HepG2 (cell line): ENCODE measurements at places on chromosomes 3 and 15.

DNA sequence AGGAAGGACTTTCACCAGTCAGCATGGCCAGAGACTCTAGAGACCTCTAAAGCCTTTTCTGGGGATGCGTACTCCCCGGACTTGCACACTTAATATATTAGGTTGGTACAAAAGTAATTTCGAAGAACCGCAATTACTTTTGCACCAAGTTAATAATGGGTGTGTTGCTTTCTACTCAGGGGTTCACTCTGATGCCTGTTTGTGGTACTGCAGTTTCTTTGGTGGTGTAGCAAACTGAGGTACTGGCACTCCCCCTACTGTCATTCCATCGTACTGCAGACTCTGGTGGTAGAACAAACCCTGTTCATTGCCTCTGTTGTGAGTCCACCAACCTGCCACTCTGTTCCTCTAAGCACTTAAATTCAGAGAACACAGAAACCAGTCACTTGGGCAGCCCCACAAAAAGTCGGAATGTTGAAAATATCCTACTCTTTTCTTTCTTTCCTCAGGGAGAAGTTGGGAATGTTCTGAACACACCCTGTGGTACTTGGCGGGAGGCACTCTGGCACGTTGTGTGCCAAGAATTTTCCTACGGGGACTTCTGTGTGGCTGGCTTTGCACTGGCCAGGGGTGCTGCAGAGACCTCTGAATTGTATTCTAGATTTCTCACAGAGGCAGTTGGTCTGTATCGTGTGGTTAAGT, 46.3 kb downstream of the GABRG3 start:
- DNase-seq: peak; percentile 73

GRCh38 chr15:39400821-39401550, 179.9 kb upstream of the THBS1 start:
- no peak for DNase-seq

GRCh38 chr3:183591881-183592521, 36.5 kb upstream of the KLHL6 start:
- no peak for DNase-seq

GRCh38 chr3:9205345-9206143, 43.9 kb downstream of the SRGAP3 start:
- no peak for DNase-seq

DNA sequence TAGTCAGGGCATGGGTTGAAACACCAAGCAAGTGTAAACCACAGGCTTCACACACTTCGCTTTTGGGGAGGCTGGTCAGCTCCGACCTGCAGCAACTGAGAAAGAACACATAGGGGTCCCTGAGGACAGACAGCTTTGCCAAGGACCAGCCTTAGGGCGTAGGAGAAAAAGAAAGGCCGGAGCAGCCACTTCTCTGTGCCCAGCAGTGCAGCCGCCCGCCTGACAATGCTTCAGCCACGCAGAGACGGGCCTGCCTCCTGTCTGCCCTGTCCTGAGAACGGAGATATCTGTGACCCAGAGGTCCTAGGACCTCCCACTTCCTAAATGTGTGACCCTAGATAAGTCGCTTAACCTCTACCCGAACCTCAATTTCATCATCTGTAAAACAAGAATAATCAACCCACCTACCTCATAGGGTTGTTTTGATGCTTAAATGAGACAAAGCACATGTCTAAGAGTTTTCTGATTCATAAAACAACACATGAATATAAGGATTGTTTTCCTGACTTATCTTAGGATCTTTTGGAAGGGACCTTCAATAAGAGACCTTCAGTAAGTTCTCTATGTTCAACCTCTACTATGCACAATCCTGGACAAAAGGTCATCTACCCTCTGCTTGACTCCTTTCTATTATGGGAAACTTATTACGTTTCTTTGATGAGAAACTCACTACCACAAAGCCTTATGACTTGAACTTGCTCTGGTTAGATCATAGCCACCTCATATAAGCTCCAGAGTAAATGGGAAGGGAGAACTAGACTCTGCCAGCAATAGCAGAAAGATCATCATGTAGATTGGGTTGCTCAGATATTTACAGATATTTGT, 32.9 kb upstream of the RFTN1 start:
- DNase-seq: no peak

GRCh38 chr3:52120556-52121463, 33.4 kb downstream of the POC1A start:
- no peak for DNase-seq

GRCh38 chr15:32861761-32862160, 144.0 kb downstream of the GREM1 start:
- no peak for DNase-seq

DNA sequence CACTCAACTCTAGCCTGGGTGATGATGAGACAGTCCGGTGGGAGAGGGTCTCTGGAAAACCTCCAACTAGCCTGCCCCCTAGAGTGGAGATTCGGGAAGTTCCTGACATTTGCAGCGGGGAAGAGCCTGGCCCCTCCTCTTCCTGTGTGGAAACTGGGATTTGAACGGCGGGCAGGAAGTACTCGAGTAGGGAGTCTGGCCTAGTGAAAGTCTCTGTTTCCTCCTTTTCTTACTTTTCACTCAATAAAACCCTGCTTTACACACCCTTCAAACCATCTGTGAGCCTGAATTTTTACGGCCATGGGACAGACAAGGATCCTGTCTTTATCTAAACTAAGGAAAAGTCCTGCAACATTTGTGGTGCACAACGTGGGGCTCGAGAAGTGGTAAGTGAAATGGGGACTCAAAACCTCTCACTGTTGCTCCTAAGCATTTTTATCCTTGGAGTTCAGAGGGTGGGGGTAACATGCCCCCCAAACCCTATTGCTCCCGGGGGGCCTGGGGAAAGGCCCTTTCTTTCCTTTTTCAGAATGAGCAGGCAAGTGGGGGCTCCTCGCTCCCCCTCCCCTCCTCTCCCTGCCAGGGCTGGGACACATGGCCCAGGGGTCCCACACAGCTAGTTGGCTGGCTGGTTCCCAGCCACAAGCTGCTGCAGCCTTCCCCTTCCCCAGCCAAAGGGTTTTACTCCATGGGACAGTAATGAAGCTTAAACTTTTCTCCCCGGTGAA, 224.7 kb upstream of the GBE1 start:
- DNase-seq: peak; percentile 74

DNA sequence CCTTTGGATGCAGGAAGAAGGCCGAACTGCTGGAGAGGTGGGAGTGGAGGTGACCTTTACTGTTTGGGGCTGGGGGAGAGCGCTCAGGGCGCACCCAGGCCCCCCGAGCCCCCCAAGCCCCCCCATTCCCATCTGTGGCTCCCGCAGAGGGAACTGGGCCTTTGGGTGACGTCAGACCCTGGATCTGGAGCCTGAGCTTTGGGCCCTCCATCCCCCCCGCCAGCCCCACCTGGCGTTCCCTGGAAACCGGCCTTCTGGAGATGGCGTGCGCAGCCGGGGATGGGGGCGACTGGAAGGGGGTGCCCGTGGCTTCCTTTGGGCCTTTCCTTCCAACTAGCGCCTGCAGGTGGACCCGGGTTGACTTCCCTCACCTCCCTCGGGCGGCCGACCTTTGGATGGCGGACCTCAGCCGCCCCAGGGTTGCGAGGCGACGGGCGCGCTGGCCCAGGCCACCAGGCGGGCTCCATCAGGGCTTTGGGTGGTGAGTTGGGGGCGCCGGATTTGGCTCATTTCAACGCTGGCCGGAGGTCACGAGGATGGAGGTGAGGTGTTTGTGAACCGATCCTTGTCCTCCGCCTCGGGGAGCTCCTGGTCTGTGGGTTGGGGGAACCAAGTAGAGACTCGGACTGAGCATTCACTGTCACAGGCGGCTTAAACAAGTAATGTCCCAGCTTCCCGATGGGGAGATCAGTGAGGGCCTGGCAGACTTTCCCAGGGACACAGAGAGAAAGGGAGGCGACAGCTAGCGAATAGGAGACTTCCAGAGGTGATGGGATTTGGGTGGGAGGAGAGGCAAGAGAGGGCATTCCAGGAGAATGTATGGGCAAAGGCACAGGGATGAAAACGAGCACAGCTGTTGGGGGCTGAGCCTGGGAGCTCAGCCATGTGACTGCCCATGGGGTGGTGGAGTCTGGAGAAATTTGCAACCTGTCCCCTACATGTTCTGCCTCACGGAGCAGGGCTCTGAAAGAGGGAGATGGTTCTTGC, 709 bp downstream of the SCAMP5 start:
- DNase-seq: peak; percentile 50

GRCh38 chr15:45523166-45523460, 558 bp upstream of the SLC30A4 start:
- DNase-seq: no peak

- DNase-seq: peak; percentile 45
Observed at GRCh38 chr3:107690522-107691138, 167.9 kb downstream of the BBX start.

DNA sequence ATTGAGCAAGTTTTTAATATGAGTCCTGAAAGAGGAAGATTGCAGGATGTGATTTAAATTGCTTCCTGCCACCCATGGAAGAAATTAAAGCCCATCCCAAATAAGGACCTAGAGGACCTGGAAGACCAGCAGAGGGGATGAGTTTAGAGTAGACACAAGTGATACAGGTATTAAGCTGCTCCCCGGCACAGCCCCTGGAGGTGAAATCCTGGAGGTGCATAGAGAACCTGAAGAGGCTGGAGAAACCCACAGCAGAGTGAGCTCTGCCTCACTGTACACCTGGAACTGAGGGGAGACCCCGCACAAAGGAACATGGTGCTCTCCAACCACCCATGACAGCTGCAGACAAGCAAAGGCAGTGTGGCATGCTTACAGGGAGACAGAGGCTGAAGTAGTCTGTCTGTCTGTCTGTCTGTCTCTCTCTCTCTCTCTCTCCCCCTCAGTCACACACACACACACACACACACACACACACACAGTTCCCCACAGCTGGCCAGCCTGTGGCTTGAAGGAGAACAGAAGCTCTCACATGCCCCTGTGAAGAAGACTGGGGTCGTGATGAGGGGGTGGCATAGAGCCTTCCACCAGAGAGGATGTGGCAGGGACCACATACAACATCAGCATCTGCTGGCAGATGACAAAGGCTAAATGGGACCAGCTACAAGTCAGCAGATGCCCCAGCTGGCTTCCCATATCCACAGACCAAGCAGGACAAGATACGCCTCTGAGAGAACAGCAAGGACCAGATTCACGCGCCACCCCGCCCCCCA, 38.1 kb downstream of the FSIP1 start:
- DNase-seq: no peak

DNA sequence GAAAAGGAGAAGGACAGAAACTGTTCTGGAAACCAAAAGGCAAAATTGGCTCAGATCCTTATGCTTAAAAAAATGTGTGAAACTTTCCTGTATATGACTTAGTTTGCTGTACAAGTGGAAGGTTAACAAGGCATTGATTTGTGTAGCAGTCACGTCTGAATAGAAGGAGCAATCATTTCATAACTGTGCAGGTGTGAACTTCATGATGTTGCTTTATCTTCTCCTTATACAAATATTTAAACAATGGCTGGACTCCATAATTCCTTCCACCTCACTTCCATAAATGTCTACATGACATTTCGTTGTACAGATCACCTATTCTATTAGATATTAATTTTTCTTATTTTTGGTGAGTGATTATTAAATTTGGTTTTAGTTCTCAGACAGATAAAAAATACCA, 382.7 kb upstream of the NPAP1 start:
- DNase-seq: no peak

DNA sequence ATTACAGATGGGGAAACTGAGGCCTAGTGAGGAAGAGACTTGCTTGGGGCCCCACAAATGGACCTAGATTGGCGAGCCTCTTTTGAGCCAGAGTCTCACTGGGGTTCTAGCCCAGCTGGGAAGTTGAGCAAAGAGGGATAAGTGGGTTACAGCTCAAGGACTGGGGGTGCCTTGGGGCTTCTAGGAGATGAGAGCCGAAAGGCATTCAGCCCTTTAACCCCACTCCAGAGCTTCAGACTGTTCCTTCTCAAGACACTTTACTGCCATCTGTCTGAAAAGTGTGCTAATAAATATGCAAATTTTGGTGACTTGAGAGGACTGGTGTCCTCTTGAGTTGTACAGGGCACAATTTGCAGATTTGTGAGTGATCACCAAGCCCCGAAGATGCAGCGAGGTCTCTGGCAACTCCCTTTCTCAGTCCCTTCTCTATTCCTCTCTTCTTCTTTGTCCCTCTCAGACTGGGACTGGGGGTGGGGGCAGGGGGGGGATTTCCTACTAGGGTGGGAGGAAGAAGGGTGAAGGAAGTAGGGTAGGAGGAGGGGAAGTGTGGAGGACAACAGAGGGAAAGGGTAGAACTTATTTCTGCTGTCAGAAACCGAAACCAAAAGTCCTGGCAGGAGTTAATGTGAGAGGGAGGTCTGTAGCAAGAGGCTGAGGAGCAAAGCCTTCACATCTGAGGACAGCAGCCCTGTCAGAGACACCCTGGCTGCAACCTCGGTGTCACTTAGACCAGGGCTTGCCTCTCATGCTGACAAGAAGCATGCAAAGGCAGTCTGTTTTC, 16.2 kb upstream of the ANKDD1A start:
- DNase-seq: no peak

GRCh38 chr3:36135863-36136262, 244.4 kb upstream of the STAC start:
- DNase-seq: no peak

GRCh38 chr15:96225642-96226259, 104.7 kb upstream of the NR2F2 start:
- DNase-seq: peak; percentile 82

DNA sequence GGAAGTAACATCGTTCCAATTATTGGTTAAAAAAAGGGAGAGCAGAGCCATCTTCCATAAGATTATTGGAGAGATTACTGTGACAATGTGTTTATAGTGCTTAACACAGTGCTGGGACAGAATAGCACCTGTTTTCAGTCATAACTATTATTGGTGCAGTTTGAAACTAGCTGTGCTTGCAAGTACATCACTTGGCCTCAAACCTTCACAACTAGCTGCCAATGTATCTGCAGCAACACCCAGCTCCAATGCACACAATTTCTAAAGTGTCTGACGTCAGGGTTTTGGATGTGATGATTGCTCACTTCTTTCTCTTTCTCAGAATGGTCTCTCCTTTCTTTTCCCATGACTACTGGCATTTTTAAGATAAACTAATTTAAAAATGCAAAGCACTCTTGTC, 246.2 kb downstream of the SV2B start:
- DNase-seq: no peak

GRCh38 chr15:64699751-64700388, 75.5 kb downstream of the RBPMS2 start:
- no peak for DNase-seq

DNA sequence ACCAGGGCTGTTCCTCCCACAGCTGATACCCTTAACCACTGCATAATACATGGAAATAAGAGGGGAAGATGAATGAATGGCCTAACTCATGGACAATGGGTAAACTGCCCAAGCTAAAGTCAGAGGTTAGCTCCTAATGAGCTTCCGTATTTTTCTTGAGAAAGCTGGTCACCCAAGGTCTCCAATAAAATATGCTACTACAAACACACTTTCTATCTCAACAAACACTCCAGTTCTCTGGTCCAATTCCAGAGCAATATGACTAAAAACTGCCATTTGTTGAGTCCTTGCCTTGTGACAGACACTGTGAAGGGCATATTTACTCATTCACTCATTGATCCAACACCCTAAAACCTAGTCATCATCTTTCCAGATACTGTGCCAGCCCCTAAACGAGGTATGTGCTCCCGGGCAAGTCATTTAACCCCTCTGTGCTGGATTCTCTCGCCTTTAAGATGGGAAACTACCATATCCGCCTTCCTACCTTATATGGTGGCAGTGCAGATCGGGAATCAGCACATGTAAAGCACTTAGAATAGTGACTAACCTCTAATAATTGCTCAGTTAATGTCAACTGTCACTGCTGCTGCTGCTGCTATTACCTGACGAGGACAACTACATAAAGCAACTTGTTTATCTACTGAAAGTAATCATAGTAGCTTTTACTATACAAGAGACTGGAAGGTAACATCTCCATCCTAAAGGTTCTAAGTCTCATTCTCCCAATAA, 89.1 kb downstream of the XXYLT1 start:
- no peak for DNase-seq
